ENCODE measurements at places on chromosomes 13 and 19.

GRCh38 chr19:45439569-45440258 is 16.0 kb upstream of the ERCC1 start:
- peak; percentile 78 for DNase-seq

DNA sequence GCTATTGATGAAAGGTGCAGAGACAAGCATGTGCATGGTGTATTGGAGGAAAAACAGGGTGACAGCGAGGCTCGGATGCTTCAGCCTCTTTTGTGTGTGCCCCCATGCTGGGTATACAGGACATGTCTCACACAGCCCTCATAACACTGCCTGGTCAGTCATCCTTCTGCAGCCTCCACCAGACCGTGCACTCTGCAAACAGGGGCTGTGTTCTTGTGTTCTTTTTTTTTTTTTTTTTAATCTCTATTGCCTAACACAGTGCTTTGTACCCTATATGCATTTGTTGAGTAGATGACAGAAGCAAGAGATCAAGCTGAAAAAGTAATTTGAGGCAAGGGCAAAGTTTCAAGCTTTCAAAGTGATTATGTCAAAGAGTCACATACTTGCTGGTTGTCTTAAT is 367.2 kb upstream of the SLITRK1 start:
- no peak for DNase-seq

- DNase-seq = no peak
These were observed 6.1 kb downstream of the SLC35E1 start for GRCh38 chr19:16566161-16566560.

DNA sequence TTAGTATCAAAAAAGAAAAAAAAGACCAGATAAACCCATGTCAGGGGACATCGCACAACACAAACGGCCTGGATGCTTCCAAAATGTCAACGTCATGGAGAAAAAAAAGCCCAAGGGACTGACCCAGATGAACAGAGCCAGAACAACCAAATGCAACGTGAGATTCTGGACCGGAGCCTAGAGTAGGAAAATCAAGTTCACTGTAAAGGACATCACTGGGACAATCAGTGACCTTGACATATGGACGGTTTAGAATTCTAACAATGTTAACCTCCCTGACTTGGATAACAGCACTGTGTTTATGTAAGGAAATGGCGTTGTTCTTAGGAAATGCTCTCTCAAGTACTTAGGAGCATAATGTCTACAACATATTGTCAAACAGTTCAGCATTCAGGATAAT is 15.1 kb upstream of the EMP3 start:
- no peak for DNase-seq

DNA sequence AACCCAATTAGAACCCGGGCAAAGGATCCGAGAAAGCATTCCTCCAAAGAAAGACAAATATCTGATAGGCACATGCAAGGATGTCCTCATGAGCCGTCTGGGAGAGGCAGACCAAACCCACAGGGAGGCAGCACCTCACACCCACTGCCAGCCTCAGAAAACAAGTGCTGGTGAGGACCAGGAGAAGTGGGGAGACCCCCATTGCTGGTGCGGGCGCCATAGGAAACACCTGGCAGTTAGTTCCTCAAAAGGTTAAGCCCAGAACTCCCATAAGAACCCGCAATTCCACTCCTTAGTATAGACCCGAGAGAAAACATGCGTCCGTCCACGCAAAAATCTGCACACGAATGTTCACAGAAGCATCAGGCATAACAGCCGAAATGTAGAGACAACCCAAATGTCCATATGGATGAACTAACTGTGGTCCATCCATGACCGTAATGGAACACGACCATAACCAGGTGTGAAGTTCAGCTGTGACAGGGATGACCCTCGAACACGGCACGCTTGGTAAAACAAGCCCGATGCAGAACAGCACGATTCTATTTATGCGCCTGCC is 7.9 kb downstream of the ZNF787 start:
- DNase-seq = no peak

GRCh38 chr13:61415058-61415721 is 459 bp downstream of the PCDH20 start:
- no peak for DNase-seq

GRCh38 chr19:8337728-8338127 is 5.3 kb downstream of the KANK3 start:
- no peak for DNase-seq

DNA sequence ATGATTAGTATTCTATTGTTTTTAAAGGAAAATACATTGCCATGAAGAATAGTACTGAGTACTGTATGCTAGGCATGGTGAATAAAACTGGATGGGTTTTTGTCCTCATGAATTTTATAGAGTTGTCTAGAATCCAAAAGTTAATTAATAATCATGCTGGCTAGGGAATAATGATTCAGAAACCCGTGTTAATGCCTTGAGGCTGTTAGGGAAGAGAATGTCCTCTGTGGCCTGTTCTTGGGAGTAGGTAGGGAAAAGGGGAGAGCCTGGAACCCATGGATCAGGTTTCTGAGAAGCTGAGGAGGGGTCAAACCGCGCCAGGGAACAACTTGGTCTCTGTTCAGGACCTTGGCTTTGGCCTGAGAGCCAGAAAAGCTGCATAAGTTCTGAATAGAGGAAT is 1376.3 kb upstream of the SLC10A2 start:
- DNase-seq = no peak

- DNase-seq = no peak
These were observed 310.4 kb downstream of the SPRY2 start for GRCh38 chr13:80030491-80030890.

DNA sequence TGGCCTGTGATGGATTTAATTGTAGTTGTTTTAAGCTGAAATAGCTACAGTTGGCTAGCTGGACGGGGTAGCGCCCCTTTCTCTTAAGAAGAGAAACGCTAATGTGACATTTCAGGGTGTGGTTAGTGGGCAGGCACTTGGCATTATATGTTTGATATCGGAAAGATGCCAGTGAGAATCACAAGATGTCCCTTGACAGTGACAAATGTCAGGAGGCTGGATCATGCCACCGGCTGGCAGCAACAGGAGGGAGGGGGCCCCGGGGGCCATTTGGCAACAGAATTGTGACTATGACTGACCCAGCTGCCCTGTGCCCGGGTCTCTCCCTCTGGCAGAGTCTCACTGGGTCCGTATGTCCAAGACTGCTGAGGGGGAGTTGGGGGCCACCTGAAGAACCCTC is 4.7 kb downstream of the DCAF15 start:
- DNase-seq = no peak
